IMR-90 (cell line): ENCODE measurements at places on chromosomes 5 and 9. TPM values are rescaled to one million over a fixed set of nuclear protein-coding genes. Genes with fewer than 3 reads are reported as not detected.

DNA sequence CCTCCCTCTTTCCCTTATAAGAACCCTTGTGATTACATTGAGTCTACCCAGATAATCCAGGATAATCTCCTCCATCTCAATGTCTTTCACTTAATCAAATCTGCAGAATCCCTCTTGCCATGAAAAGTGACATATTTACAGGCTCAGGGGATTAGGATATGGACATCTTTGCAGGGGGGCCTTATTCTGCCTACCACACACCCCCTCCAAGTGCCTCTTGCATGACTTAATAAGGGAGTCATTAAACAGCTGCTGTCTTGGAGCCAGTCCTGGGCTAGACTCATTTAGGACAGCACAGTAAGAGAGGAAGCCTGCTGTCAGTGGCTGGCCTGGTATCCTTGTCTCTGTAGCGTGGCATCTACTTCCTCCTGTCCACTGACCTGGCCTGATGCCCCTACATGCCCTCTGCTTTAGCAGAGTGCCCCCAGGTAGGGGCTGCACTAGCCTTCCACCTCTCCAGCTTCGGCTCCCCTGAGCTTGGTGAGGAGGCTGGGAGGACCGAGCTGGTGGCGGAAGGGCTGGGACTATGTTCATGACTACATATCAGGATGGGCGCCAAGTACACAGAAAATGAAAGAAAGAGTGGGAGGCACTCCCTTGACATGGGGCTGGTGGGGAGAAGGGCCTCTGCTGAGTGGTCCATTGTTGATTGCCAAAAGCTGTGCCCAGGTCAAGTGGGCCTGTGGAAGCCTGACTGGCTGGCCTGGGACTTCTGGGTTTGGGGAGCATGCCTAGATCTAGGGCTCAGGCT is 17.2 kb downstream of the ENHO start:
- no peak overlapping the region for H3K27ac ChIP-seq
- H3K27me3 ChIP-seq = peaks cover 52% of the 10 kb centered on the region

GRCh38 chr9:84997472-84997871 is 327.9 kb downstream of the NTRK2 start:
- DNase-seq = no peak
- H3K4me1 ChIP-seq = no peaks in the 10 kb centered on the region
- no peaks in the 10 kb centered on the region for H3K36me3 ChIP-seq
- H3K27me3 ChIP-seq = no peaks in the 10 kb centered on the region
- no peak overlapping the region for H3K4me3 ChIP-seq

DNA sequence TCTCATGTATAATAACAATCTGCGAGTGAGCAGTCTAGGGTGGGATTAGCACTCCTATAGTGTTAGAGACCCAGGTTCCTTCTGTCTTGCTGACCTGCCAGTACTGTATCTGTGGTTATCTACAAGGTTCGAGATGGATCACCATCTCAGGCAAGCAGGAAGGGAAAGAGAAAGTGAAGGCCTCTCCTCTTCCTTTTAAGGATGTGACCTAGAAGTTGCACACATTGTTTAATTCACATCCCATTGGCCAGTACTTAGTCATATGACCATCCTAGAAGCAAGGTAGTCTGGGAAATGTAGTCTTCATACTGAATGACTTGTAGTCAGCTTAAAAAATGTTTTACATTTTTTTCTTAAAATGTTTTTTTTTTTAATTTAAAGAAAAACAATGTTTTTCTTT is 168.6 kb downstream of the CARTPT start:
- peak overlapping the region; percentile 38; the same call in 1 of the 2 replicates for H3K4me3 ChIP-seq
- H3K27me3 ChIP-seq = peaks cover 8% of the 10 kb centered on the region
- peak; percentile 94 for DNase-seq
- no peaks in the 10 kb centered on the region for H3K36me3 ChIP-seq
- peak overlapping the region; percentile 53; the same call in 1 of the 2 replicates for H3K27ac ChIP-seq

GRCh38 chr5:72522607-72523006 is 15.4 kb upstream of the ZNF366 start:
- H3K4me1 ChIP-seq = peaks cover 2% of the 10 kb centered on the region
- no peak overlapping the region for H3K27ac ChIP-seq
- H3K27me3 ChIP-seq = no peaks in the 10 kb centered on the region
- no peaks in the 10 kb centered on the region for H3K36me3 ChIP-seq
- DNase-seq = no peak
- no peak overlapping the region for H3K4me3 ChIP-seq

DNA sequence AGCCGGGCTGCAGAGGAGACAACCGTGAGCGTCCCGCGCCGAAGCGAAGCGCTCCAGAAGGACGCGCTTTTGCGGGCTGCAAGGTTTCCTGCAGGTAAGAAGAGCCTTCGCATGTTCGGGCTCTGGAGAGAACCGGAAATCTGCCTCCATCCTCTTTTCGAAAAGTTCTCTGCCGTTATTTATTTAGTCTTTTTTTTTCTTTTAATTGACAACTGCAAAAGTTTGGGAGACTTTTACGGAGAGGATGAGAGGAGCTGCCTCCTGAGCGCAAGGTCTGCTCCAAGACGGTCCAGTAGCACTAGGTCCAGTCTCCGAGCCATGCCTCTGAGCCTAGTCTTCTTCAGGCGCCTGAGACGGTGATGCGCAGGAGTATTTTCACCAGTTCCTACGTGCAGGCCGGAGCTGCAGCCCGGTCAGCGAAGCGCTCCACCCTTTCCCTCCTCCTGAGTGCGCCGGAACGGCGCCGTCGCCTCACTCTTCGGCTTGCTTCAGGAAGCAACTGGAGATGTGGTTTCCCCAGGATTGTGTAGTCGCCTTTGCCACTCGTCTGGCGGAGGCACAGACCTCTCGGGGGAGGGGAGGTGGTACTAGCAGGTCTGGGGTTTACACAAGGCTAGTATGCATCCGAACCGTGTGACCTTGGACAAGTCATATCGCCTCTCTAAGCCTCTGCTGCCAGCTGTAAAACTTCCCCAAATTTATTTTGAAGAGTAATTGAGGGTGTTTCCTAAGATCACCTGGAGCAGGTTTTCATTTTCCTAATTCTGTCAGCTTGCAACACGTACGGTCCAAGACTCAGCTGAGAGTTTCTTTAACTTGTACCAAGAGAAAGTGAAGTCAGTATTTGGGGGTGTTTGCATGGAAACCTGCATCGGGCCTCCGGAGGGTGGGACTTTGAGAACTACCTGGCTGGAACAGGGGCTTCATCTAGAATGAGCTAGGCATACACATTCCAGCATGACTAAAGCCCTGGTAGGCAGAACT is 4.5 kb downstream of the POU4F3 start:
- no peak overlapping the region for H3K27ac ChIP-seq
- DNase-seq = no peak
- H3K4me1 ChIP-seq = no peaks in the 10 kb centered on the region

- H3K4me3 ChIP-seq = no peak overlapping the region
- no peak for DNase-seq
- H3K27me3 ChIP-seq = no peaks in the 10 kb centered on the region
Observed at GRCh38 chr5:167934551-167934971, 356.9 kb upstream of the WWC1 start.

GRCh38 chr5:3210531-3210930 is 385.1 kb upstream of the IRX1 start:
- H3K27me3 ChIP-seq = no peaks in the 10 kb centered on the region
- DNase-seq = no peak
- H3K4me1 ChIP-seq = no peaks in the 10 kb centered on the region
- no peaks in the 10 kb centered on the region for H3K36me3 ChIP-seq
- no peak overlapping the region for H3K4me3 ChIP-seq
- no peak overlapping the region for H3K27ac ChIP-seq

DNA sequence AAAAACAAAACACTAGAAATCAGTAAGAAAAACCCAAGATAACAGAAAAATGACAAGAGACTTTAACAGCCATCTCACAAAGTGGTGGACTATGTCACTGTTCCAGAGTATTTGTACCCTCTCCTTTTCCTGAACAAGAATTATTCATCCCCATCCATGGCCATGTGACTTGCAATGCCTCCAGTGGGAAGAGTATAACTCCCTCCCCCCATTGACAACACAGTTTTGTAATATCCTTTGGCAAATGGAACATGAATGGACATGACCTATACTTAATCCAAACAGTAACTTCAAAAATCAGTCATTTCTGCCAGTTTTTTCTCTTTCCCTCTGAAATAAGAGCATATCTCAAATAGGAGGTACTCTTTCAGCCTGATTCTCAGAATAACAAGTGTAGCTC is 33.9 kb downstream of the PTBP3 start:
- peak; percentile 60 for DNase-seq
- H3K27ac ChIP-seq = peak overlapping the region; percentile 64; the same call in 1 of the 2 replicates
- H3K36me3 ChIP-seq = peaks cover 5% of the 10 kb centered on the region
- H3K4me1 ChIP-seq = peaks cover 2% of the 10 kb centered on the region
- no peaks in the 10 kb centered on the region for H3K27me3 ChIP-seq
- no peak overlapping the region for H3K4me3 ChIP-seq

- H3K4me1 ChIP-seq = peaks cover 39% of the 10 kb centered on the region
- H3K36me3 ChIP-seq = peaks cover 18% of the 10 kb centered on the region
- no peaks in the 10 kb centered on the region for H3K27me3 ChIP-seq
- no peak overlapping the region for H3K27ac ChIP-seq
Observed at GRCh38 chr9:98230304-98230703, 25.1 kb downstream of the TBC1D2 start.

Gene EGFLAM
- total RNA-seq = 1.1 TPM in 2 replicates

Gene DNM1
- total RNA-seq = 11.4 and 13.6 TPM in 2 replicates

Gene FIBCD1
- 1.1 and 2.2 TPM in 2 replicates for total RNA-seq

Gene TMEM215
- not detected in 2 replicates for total RNA-seq
